Dorsolateral prefrontal cortex (tissue), 122 donors: ENCODE measurements at places on chromosomes 11 and 22.

DNA sequence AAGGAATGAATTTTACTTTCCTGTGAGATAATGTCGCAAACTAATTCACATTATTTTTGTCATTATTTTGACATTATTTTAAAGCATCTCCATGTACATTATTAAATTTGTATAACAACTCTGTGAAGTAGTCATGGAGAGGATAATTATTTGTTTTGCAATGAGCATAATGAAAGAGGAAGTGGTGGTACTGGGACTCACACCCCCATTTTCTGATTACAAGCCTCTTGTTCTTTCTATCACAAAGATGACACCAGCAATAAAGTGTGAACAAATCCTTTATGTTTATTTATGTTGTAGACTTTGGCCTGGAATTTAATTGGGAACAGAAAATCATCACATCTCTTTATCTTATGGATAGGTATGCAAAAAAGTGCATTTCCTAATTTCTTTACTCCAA lies 522.6 kb downstream of the TMEM135 start:
- DNase-seq = no peak

- DNase-seq = no peak
These were observed 20.4 kb downstream of the ZNRF3 start for GRCh38 chr22:28903729-28904128.

DNA sequence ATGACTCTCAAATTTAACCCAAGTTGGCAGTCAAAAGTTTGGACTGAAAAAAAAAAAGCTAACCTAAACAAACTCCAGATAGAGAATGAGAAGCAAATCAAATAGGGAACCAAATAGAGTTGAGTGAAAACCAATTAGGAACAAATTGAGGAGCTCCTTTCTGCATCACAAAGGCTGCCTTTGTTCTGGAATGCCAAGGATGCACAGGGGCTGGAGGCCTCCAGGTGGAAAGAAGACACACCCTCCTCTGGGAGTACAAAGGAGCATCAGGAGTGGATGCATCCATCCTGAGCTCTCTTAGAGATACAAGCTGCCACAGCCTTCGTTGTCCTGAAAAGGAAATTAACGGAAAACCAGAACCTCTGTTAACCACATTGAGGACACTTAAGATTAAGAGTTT lies 73.3 kb downstream of the MRGPRX1 start:
- no peak for DNase-seq

- no peak for DNase-seq
These were observed 7.1 kb upstream of the GRAMD4 start for GRCh38 chr22:46612904-46613605.

DNA sequence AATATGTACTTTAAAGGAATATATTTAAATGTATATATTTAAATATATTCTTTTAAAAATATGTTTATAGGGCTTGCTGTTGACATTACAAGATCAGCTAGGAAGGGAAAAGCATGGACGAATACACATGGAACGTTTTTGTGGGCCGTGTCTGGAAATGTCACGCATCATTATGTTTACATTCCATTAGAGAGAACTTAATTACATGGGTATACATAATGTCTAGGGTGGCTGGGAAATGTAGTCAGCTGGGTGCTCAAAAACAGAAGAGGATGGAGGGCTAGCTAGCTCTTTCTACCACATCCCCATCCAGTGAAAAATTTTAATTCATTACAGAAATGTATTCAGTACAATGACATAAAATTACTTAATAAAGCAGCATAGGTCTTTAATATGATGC lies 371.2 kb downstream of the DYNC2H1 start:
- DNase-seq = no peak

DNA sequence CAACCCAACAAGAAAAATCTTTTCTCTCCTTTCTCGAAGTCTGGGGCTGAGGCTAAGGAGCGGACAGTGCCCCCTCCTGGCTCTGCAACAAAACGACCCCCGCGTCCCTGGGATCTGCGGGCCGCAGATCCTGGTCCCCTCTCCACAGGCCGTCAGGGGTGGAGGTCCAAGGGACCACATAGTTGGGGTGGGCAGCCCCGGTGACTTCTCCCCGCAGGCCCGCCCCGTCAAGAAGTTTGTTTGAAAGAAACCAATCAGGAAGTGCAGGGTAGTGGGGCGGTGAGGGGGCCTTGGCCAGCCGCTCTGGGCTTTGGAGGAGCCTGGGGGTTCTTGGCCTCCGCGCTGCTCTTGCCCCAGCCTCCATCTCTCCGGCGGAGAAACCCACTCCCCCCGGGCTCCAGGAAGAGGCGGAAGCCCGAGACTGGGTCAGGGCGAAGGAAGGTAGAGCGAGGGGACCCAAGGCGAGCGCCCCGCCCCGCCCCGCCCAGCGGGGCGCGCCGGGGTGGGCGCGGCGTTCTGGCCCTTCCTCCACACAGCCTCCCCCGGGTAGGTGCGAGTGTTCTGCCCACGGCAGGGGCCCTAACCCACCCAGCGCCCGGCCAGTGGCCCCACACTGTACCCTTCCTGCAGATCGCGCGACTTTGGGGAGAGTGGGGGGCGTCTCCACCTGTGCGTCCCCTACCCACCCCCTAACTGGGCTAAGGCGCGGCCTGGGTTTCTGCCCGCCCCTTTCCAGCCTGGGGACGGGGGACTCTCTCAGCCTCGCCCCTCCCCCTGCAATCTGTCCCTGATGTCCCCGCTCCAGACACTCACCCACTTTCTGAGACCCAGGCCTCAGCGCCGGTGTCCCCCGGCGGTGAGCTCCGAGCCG lies 1.3 kb downstream of the TP53I11 start:
- no peak for DNase-seq

DNA sequence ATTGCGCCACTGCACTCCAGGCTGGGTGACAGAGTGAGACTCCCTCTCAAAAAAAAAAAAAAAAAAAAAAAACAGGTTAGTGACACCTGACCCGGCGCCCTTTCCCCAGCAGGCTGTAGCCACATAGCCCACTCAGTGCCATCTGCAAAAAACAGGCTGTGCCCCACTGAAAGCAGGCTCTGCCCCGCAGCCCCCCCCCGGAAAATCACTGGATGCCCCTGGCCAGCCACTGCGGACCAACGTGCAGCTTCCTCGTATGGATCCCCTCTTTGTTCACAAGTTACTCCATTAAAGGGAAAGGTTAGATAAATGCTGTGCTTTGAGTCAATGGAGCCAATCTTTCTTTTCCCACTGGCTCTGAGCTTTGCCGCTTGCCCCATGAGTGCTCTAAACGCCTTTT lies 660.3 kb downstream of the TBC1D22A start:
- DNase-seq = no peak

DNA sequence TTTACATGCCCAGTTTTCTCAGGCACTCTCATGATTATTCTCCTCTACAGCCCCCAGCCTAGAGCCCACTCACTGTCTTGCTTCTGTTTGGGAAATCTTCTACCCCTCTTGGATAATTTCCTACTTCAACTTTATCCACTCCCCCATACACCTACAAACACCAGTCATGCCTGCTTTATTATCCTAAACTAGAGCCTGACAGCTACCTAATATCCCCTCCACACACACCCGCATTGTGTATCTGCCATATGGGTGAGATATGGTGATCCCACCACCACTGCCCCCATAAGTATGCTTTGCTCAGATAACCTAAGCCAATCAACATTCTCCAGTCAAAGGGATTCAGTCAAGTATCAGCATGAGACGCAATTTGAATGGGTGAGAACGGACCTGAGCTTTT lies 15.3 kb upstream of the FJX1 start:
- DNase-seq = no peak

DNA sequence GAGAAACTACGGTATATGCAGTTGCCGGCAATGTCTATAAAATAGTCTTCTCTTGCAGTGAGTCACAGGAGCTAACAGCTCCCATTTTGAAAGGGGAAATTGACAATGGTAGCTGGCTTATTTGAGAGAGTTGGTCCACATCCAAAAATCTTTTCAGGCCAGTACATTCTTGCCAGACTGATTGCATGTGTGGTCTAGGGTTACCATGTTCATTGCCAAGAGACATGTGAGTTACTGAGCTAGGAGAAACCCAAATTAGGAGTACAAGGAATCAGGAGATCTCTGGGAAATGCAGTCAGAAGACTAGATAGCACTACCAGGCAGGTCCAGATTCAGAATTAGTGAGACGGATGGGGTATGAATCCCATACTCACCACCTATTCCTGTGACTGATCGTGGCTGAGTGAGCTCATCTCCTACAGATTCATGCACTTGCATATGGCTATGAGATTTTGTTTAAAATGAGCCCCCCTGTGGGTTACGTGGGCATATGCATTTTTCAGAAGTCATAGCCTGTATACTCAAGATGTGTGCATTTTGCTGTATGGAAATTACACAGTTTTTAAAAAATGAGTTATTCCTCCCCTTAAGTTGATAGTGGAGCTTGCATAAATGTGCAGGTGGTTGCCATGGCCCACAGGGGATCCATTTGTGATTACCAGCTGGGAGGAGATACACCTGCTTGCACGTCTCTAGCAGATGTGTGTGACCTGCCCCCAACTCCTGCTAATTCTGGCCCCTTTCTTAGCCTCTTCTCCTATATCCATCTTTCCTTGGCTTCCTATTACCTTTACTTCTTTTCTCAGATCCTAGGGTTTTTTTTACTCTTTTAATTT lies 102.7 kb downstream of the COMMD9 start:
- DNase-seq = no peak

- no peak for DNase-seq
These were observed 12.0 kb downstream of the CSTPP1 start for GRCh38 chr11:46948378-46949131.

GRCh38 chr11:61994981-61995380 lies 27.5 kb upstream of the FTH1 start:
- no peak for DNase-seq
